HCT116 (cell line): ENCODE measurements at places on chromosomes 5 and 9.
A peak's percentile ranks its signal among the peaks of the same experiment; 100 is the strongest.

- no peak for DNase-seq
Observed at GRCh38 chr5:35847961-35848360, 8.7 kb upstream of the IL7R start.

GRCh38 chr9:96567203-96567700 lies 52.4 kb downstream of the CDC14B start:
- DNase-seq, result no peak

- no peak for DNase-seq
Observed at GRCh38 chr5:94017579-94017978, 276.2 kb upstream of the POU5F2 start.

GRCh38 chr5:136605638-136606037 lies 240.3 kb upstream of the TRPC7 start:
- no peak for DNase-seq

DNA sequence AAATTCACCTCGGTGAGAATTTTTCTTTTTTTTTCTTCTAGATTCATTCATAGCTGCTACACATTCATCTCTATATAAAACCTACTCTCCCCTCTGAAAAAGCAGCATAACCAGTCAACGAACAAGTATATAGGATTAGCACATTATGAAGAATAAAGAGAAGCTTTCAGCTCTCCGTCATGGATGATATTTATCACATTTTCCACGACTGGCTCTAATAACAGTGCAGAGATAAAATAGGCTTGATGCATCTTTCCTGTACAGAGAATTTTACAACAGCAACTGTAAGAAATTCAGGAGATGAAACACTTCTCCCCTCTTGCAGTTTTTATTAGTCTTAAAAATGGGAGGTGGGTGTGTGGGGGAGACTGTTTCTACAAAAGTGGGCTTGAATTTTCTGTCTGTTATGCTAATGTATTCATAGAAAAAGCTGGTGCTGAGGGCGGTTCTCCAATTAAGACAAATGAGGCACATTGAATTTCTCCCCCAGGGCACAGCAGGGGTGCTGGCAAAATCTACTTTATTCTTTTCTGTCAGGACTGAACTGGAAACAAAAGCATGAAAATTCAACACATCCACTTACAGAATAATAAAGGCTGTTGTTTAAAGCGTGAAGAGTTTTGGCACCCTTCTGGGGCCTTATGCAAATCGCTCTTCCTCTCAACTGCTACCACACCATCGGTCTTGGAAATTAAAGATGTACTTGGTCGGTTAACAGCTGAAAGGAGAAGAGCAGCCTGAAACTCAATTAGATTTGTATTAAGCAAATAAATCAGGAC lies 233.9 kb upstream of the ZNF608 start:
- no peak for DNase-seq

- peak; percentile 69 for DNase-seq
Observed at GRCh38 chr5:142014911-142015584, 2.2 kb upstream of the GNPDA1 start.

DNA sequence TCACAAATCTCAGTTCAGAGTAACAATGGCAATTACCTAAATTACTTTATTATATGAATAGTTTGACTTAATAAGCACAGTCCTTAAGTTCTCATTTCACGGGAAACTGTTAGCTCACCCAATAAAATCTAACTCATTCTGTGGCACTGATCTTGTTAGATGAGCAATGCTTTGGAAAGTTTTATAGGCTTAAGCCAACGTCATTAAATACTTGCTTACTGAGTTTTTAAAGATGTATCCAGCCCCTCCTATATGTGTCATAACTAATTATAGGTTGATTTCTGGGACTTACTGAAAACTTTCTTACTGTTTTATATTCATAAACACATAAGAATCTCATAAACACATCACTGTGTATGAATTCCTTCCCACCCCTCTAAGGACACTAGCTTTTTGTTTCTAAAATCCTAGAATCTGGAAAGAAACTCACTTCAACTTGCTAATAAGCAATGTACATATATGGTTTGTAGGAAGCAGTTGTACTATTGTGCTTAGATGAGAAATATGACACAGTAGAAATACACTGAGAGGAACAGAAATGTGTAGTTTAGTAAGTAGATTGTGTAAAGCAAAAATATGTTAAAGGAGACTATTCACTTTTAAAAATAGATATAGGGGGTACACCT lies 14.1 kb upstream of the MARCOL start:
- no peak for DNase-seq

- DNase-seq, result no peak
Observed at GRCh38 chr9:26562338-26562737, 330.3 kb downstream of the CAAP1 start.

DNA sequence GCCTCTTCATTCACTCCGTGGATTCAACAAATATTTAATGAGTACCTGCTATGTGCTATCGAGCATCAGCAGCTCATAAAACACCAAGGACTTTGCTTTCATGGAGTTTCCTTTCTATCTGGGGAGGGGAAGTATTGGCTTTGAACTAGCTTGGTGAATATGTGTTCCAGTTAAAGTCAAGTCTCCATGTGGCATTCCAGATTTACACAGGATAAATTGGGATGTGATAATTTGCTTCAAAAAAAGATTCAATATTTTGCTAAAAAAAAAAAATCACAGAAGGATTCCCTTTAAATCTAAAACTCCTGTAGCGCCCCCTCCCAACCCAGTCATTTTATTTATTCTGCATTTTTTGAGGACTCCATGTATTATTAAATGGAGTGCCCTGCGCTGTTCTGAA lies 346.3 kb upstream of the SLC30A5 start:
- DNase-seq, result no peak

GRCh38 chr9:8241201-8241600 lies 441.6 kb upstream of the DMAC1 start:
- DNase-seq, result no peak

- DNase-seq, result no peak
Observed at GRCh38 chr9:19517202-19517942, 108.6 kb downstream of the ACER2 start.

- no peak for DNase-seq
Observed at GRCh38 chr5:24735284-24735683, 90.5 kb upstream of the CDH10 start.

DNA sequence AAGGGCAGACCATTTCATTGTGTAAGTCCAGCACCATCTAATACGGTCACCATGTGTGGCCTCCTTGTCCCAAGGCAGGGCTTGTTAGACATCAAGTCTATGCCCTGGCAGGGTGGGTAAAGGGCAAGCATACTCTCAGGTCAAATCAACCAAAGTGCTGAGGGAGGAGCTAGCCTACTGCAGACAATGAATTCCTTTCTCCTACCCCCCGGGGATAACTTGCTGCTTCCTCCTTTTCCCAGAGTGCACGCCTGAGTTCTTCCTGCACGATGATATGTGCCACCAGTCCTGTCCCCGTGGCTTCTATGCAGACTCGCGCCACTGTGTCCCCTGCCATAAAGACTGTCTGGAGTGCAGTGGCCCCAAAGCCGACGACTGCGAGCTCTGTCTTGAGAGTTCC lies 71.4 kb downstream of the RFK start:
- no peak for DNase-seq

GRCh38 chr5:111587728-111588127 lies 75.4 kb upstream of the STARD4 start:
- no peak for DNase-seq

GRCh38 chr9:116546711-116547581 lies 140.2 kb upstream of the TRIM32 start:
- DNase-seq, result no peak

DNA sequence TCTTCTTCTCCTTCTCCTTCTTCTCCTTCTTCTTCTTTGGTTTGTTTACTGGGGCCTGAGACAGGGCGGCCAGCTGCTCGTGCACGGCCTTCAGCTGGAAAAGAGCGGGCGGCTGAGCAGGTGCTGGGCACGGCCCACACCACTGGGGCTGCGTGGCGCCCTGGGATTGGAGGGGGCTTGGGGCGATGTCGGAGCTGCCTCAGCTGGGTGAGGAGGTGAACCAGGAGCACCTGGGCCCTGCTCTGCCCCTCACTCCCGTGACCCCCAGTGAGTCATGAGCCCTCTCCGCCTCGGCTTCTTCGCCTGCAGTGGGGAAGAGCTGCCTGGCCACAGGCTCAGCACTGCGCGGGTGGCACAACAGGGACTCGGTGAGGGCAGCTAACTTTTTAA lies 14.9 kb downstream of the BRD3OS start:
- no peak for DNase-seq

GRCh38 chr5:17224858-17225511 lies 7.6 kb downstream of the BASP1 start:
- DNase-seq, result no peak

DNA sequence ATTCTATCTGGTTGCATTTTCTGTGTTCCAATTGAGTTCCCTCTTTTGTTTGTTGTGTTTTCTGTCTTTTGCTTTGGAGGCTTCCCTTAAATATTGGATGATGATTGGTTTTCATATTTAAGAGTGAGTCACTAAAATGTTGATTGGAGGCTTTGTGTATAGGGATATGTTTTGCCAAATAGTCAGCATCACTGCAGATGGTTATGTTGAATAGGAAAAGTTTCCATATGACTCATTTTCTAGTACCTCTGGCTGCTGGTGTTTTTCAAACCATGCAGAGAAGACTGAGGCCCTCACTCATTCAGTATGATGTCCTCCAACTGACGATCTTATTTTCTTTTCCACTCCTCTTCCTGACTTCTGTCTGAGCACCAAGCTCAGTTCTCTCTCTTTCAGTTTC lies 1290.0 kb downstream of the EFNA5 start:
- no peak for DNase-seq

- no peak for DNase-seq
Observed at GRCh38 chr9:95736891-95737522, 138.5 kb upstream of the ERCC6L2 start.

DNA sequence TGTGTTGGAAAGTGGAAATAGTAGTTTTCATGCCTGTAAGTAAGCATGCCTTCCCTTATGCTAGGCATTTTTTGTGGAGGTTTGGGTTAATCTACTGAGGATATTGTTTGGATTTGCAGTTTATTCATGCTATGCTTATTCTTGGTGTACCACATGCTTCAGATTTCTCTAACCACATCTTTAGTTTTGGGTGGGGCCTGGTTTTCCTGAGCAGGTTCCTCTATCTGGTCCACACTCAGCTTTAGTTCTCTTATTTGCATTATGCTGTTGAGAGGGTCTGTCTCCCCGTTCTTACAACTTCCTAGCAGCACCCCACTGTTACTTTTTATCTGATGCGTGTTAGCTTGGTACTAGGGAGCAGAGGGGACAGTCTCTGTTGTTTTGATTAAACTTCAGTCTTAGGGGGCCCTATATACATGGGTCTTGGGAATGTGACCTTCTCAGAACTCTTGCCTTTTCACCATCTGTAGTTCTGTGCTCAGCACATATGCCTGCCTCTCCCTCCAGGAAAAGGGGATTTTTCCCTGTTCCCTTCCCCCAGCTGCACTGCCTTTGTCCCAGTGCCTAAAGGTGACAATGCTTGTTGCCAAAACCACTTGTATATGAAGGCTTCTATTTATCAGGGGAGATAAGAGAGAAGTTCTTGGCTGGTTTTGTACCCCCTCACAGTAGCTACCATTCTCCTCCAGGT lies 10.0 kb upstream of the CAMK4 start:
- DNase-seq, result no peak

DNA sequence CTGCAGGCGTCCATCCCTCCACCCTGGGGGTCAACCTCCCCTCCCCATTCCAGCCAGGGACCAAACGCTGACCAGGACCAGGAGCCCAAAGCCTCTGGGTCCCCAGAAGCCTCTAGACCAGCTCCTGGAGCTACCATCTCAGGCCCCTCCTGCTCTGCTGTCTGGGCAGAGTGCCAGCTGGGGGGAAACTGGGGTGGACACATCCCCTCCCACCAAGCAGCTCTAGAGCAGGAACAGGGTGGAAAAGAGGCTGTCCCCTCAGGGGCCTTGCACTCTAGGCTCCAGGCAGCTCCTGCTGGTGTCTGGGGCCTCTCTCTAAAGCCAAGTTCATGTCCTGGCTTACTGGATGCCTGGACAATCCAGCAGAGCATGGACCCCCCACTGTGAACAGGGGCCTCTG lies 4.4 kb downstream of the SSNA1 start:
- DNase-seq, result no peak

GRCh38 chr9:134895097-134895496 lies 14.5 kb downstream of the FCN2 start:
- no peak for DNase-seq

GRCh38 chr9:20187318-20187717 lies 398.5 kb upstream of the SLC24A2 start:
- no peak for DNase-seq

- DNase-seq, result peak; percentile 32
Observed at GRCh38 chr5:57082441-57083067, 91.3 kb upstream of the GPBP1 start.

- DNase-seq, result no peak
Observed at GRCh38 chr9:133251773-133252172, 23.2 kb downstream of the ABO start.

DNA sequence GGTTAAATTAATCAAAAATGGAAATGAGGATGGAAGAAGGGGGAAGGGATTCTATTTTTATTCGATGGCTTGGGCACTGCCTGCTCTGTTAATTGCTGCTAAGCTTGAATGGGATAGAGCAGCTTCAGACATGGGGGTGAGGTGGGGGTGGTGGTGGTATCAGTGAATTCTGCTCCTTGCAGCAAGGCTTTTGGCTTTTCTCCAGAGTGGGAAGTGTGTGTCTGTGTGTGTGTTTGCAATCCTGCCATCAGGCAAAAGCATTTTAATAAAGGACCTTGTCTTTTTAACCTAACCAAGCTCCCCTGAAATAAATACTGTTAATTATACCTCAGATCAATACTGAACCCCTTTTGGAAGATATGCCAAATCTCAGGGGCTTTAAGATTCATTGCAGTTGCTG lies 110.9 kb upstream of the GPR151 start:
- DNase-seq, result no peak

DNA sequence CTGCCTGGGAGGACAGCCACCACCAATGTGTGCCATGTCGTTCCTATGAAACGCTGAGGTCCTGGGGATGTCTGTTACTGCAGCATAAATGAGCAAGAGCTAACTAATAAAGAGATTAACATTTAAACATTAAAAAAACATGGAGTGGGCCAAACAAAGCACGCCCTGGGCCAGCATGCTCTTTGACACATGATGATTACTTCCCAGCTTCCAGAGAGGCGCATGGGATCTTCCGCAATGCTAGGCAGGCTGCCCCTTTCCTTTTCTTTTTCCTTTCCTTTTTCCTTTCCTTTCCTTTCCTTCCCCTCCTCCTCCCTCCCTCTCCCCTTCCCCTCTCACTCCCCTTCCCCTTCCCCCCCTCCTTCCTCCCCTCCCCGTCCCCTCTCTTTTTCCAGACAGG lies 10.6 kb upstream of the TENT4A start:
- DNase-seq, result no peak

DNA sequence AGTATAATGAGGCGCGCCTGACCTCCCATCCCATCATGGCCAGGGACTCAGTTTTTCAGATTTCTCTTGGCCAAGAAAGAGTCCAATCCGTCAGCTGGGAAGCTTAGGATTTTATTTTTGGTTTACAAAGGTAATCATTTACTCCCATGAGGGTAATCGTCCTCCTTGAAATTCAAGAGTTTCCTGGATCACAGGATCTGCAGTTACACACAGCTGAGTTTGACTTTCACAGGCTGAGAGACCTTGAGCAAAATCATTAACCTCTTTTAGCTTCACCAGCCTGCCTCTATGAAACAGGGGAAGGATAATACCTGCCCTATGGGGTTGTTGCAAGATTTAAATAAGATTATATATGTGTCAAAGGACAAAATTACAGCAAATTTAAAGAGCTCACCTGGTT lies 15.4 kb upstream of the AK3 start:
- no peak for DNase-seq

GRCh38 chr5:20158006-20158405 lies 170.0 kb upstream of the CDH18 start:
- DNase-seq, result no peak
